GM03348 (cell line): ENCODE measurements at places on chromosomes 2 and 18.

DNA sequence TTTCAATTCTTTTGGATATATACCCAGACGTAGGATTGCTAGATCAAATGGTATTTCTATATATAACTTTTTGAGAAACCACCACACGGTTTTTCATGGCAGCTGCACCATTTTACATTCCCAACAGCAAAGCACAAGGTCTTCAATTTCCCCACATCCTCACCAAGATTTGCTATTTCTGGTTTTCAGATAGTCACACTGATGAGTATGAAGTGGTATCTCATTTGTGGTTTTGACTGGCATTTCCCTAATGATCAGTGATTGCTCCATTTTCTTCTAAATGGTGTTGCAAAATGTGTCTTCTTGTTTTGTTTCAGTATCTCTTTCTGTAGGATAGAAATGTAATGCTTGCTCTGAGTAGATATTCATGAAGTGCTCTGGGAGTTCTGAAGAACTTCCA is 52.0 kb downstream of the ANKRD44 start:
- peak; percentile 42 for DNase-seq

- DNase-seq, result peak; percentile 97
Observed at GRCh38 chr2:9474361-9475057, at the start of gene IAH1. Gene IAH1 (plus strand): TSS chr2:9474551. CDS start chr2:9474567, 16 bp downstream.

DNA sequence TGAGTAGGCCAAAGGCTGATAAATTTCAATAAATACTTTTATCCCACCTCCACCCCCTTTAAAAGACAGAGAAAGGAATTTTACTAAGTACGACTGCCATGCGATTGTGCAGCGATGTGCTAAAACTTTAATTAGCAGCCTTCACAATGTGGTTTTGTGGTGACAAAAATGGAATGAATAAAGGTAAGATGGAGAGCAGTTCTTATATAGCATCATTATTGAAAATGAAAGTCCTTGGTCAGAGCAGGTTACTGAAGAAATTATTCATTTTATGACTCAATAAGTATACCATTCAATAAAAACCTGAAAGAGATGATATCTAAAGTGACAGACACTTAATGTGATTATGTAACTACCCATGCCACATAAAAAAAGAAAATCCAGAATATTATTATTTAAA is 33.2 kb upstream of the MTIF2 start:
- DNase-seq, result no peak

DNA sequence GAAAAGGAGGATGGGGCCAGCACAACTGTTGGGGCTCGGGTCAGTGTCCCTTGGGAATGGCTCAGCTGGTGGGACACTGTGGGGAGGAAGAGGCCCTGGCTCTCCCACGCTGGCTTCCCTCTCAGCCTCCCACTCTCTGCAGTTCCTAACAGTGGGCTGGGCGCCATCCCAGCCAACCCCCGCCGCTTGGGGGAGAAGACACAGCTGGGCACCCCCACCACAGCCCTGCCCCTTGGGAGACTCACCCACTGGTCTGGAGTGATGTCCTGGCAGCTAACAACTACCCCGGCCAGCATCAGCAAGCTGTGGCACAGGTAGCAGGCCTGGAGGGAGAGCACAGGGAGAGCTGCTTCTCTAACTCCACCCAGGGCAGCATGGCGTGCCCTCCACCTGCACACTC is 8.3 kb upstream of the SEMA4C start:
- DNase-seq, result no peak

- peak; percentile 74 for DNase-seq
Observed at GRCh38 chr2:196750977-196751631, 48.4 kb downstream of the GTF3C3 start.

DNA sequence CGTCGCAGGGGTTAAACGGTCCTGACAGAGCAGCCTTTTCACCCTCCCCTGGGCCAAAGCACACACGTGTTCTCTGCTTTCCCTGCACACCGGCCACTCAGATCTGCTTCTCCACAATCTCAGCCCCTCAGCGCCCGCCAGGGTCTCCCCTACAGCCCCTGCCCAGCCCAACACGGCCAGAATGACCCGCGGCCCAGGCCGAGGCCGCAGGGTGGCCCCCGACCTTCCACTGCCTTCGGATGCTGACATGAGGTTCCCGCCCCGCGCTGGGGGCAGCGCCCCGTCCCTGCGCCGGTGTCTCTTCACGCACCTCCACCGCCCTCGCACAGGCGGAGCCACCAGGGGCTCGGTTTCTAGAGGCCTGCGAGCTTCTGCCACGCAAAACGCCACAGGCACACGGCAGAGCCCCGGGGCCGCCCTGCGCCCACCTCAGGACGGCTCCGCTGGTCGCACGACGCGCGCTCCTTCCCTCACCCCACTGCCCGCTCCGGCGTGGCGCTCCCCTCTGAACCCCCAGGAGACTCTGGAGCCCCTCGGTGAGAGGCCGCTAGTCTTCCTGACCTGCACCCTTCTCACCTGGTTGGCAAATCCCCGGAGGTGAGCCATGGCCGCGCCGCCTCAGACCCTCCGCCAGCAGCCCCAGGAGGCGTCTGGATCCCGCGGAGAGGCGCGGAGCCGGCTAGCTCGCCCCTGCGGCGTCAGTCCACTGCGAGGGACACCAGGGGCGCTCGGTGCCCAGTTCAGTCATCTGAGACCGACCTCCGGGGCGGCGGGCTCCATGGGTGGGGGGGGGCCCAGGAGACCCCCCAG is 749 bp downstream of the STK25 start:
- peak; percentile 82 for DNase-seq

- DNase-seq, result no peak
Observed at GRCh38 chr2:161709428-161709827, 85.2 kb downstream of the SLC4A10 start.

DNA sequence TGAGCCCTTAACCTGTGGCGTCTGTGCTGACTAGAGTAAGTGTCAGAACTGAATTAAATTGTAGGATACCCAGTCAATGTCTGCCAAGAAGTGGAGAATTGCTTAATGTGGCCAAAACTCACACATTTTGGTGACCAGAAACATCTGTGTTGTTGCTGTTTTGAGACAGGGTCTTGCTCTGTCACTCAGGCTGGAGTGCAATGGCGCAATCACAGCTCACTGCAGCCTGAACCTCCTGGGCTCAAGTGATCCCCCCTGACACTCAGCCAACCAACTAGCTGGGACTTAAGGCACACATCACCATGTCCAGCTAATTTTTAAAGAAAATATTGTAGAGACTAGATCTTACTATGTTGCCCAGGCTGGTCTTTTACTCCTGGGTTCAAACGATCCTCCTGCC is 34.4 kb upstream of the RTN4 start:
- no peak for DNase-seq

DNA sequence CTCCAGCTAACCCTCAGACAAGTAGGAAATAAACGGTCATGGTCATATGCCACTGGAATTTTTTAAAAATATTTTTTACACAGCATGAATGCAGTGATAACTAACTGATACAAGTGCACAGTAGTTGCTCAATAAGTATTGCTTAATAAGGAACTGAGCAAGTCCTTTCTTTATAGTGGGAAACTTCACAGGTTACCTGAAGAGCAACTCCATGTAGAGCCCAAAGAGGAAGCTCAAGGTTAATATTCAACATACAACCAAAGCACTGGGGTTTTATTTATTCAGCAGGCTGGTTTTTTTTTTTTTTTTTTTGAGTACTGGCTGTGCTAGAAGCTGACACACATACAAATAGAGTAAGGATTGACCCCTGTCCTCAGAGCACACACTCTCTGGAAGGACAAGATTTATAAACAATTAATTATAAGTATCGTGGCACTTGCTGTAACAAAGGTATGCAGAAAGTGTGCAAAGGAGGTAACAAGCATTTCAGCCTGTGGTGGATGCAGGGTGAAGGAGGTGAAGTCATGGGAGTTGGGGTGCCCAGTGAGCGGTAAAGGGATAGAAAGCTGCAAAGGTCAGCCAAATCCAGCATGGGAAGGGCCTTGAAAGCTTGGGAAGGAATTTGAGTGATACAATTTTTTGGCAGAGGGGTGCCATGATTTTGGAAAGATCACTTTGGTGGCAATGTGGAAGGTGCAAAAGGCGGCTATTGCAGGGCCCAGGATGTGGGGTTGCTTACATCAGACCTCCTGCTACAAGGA is 52.7 kb downstream of the ATOH8 start:
- DNase-seq, result no peak

DNA sequence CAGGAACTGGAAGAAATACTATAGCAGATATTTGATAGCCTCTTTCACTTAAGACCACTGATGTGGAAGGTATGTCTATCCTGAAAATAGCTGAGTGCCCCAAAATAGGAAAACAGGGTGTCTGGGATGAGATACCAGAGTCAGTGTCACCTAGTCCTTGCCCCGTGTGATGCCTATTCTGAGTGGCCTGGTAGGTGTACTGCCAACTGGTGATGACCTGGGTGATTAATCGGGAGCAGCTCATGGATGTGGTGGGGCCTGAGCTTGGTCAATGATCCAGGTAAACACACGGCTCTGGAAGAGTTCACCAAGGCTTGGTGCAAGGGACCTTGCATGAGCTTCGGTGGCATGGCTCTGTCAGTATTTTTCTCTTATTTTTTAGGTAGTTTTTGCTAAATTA is 95.2 kb downstream of the TANC1 start:
- DNase-seq, result no peak

DNA sequence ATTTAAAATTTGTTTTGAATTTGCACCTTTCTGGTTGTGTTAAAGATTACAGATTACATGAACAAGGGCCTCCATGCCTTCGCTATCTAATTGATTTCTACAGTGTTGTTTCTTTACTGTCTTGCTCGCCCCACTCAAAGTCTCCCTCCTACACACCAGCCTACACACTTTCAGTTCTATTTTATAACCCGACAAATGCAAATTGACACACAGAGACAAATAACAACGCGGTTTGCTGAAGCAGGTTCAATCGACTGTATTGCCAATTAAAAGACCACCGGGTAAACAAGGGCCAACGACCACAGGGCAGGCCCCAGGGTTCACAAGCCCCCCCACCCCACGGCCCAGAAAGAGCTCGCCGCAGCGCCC is 869 bp downstream of the STARD7 start:
- no peak for DNase-seq

DNA sequence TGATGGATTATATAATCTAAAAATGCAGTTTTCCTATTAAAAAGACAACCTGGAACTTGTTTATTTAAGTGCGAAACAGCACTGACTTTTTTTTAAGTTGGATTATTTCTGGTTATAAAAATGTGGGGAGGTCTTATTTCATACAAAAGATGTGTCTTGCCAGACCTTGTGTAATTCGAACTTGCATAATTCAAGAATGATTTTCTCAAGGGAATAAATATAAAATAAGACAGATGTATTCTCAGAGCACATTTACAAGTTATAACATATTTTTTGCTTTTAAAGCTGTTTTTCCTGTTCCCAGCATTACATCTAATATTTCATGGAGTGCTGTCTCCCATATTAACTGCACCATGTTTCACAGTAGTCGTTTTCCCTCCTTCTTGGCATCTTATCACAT is 263.1 kb downstream of the CDH20 start:
- DNase-seq, result peak; percentile 40

DNA sequence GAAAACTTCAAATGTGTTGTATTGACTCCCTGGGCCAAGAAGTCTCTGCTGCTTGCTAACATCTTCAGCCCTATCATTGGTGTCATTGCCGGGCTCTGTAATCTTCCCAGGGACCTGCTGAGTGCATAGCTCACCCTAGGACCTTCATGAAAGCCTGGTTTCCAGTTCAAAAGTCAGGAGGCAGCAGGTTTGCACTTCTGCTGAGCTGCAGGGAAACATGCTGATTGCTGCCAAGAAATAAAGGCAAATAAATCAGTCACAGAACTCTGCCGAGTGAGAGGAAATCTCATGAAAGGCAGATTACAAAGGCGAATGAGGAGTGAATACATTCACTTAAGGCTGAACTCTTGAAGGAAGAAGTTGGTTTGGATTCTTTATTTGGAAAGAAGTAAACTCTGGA is 1947.6 kb upstream of the CELF4 start:
- DNase-seq, result no peak

DNA sequence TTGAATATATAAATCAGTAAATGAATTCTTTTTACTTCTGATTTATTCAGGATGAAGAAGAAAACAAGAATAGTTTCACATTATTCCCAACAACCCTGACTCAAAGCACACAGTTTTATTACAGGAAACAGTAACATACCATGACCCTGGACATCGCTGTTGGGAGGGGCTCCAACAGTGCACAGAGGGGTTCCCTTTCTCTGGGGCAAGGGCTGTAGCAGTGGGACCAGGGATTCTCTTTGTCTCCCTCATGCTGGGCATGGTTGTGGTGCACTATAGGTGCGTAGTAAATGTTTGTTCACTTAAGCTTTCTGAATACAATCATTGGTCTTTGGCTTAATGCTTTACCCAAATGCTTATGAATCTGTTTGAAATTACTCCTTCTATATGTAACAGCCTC is 189.4 kb downstream of the BCL2 start:
- no peak for DNase-seq

DNA sequence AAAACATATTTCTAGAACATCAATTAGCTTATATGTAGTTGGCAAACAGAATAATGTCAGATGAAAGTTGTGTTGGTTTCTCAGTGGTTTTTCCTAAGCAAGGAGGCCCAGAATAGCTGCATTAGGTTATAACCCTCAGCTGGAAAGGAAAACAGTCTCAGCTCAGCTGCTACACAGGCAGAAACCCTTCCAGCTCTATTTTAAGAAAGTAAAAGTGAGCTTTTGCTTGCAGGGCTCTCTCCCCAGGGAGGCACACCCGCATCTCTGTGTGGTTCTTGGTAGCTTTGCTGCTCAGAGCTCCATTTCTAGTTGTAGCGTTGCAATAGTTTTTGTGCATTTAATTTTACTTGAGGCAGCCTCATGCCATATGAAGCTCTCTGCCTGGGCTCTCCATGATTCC is 54.6 kb downstream of the PIKFYVE start:
- DNase-seq, result peak; percentile 61

DNA sequence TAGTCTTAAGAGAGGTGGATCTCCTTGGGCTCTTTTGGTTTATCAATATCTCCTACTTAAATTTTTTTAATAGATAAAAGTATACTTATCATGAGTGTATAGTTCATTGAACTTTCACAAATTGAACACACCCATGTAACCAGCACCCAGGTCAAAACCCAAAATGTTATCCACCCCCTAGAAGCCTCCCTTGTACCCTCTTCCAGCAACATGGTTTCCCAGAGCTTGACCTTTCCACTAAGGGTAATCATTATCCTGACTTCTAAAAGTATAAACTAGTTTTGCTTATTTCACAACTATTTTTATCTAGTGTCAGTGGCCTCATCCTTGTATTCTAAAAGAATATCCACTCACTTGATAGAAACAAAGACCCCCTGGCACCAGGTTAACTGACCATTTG is 106.8 kb downstream of the MDH1 start:
- no peak for DNase-seq

DNA sequence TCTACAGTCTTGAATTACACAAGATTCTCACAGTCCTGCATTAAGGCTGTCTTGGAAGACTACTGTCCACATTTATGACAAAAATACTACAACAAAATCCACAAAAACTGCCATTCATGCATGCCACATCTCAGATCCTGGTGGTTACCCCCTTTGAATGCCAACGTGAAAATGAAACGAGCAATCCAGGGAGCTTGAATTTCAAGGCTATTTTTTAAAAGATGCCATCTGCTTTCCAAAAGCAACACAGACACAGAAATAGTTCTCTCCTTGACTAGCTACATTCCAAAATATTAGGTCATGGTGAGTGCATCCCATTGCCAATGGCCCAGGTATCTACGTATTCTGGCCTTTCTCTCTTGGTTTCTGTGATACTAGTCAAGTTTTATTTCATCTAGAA is 36.3 kb downstream of the IRS1 start:
- DNase-seq, result no peak
